ENCODE measurements at places on chromosomes 11 and 22.

DNA sequence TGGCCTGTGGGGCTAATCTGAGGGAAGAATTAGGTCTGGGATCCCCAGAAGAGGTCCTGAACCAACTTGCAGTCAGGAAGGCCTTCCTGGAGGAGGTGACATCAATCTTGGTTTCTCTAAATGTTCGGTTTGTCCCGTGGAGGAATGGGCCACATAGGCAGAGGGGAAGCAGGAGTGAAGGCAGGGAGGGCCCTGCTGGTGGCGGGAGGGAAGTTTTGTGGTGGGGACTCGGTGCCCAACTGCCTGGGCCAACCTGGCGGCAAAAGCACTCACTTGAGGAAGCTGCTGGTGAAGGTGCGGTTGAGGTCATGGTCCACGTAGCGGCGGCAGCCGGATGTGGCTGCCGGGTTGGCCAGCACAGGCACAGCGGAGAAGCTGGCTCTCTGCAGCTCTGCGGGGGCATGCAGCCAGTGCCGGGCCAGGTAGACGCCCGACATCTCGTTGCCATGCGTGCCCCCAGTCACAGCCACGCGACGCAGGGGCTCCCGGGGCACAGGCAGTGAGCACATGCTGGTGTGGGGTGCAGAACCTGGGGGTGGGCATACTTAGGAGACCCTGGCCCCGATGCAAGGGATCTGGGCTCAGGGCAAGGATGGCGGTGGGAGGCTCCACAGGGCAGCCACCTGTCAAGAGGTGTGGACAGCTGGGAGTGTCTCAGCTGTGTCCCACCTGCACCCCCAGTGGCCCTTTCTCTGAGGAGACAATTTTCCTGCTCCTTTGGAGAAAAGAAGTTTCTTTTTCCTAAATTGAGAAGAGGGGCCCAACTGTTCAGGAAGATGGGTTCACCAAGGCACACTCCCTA is 3.8 kb downstream of the ACY3 start:
- no peak for DNase-seq

- no peak for DNase-seq
Observed at GRCh38 chr11:76228071-76228874, 22.0 kb upstream of the WNT11 start.

DNA sequence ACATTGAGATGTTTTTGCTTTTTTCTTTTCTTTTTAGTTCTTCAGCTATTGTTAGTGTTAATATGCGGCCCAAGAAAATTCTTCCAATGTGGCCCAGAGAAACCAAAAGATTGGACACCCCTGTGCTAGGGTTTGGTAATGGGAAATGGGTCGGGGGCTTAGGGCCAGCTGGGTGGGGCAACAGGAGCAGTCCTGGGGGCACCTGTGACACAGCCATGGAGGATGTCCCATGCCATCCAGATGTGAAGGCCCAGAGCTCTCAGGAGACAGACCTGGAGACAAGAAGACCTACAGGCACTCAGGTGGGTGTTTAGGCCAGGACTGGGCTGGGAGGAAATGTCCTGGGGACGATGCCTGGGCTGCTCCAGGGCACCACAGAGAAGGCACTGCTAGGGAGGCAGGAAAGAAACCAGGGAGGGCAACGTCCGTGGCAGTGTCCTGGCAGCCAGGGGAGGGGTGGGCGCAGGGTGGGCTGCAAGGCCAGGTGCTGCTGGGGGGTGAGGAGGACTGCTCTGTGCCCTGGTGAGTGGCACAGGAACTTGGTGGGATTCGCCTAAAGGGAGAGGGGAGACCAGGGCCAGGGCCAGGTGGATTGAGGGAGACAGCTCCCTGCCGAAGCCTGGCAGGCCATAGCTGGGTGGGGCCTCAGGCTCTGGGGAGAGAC is 21.4 kb downstream of the RELT start:
- no peak for DNase-seq

- peak; percentile 97 for DNase-seq
Observed at GRCh38 chr11:94926698-94927237, 46.6 kb downstream of the CWC15 start.

DNA sequence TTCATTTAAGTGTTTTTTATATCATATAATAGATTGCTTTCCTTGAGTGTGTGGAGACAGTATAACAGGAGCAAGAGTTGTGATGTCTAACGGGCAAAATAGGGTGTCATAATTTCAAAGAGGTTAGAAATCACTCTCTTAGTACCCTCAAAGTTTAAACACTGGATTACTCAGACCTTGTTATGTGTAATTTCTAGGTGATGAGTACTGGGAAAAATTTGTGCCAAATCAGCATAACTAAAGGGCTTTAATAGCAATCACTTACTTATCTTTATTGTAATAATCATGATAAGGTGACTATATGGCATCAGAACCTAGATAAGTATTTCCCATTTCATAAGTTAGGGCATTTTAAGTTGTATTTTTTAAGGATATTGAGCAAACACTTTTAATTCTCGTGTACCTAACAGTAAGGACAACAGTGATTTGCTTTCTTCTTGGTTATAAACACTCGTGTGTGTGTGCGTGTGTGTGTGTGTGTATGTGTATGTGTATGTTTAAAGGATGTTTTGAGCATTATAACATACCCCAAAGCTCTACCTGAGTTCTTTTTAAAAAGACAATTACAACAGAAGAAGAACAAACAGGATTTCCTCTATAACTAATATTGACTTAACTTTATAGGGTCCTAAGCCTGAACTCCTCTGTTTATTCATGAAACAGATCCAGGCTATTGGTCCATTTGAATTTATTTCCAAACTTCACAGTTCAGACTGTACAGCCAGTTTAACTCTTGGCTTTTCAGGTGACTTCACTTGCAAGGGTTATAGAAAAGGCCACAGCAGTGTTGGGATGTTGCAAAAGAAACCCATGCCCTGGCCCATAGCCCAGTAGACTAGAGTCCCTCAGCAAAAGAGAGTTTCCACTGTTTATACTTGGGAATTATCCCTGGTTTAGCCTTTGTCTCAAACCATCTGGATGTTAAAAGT is 23.7 kb upstream of the PDE3B start:
- DNase-seq: no peak

GRCh38 chr22:41857155-41857859 is 24.4 kb downstream of the SREBF2 start:
- DNase-seq: peak; percentile 72

DNA sequence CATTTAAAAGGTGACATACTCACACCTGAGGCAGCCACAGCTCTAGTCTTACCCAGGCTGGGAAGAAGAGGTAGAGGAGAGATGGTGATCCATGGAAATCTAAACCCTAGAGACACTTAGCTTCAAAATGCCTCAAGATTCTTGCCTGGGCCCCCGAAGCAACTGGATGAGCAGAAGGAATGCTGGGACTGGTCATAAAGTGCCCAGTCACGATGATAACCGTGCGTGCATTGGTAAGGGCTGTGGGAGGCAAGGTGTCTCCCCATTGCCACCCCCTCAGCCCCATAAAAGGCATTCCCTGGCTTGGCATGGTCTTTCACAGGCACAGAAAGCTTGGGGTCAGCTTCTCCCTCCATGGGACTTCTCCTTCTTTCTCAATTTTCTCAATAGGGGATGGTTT is 144.5 kb downstream of the DSCAML1 start:
- no peak for DNase-seq

GRCh38 chr11:102256251-102256650 is 61.0 kb upstream of the BIRC3 start:
- DNase-seq: no peak

DNA sequence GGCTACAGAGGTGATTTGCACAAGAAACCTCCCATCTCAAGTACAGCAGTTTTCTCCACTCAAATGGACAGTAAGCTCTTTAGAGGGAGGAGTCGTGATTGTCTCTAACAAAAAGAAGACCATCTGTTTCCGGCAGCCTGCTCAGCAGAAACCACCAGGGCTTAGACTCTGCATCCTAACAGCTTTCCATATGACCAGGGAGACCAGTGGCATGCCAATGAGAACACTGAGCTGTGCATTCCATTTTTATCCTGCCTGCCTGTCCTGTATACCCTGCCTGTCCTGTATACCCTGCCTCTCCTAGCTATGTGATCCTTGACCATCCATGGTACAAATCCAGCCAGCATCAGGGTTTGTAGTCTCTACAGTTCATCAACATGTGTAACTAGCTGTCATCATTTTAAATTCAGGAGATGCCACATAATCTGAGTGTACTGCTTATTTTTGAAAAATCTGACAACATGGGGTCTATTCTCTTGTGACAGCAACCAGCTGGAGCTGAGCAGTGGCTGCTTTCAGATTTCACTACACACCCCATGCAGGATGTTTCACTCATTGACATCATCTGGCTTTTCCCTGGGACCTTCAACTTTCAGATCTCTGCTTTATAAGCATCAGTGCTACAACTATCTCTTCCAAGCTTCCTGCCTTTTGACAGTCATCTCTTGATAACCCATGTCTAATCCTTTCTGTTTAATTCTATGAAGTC is 50.5 kb upstream of the POU2AF2 start:
- DNase-seq: no peak

- no peak for DNase-seq
Observed at GRCh38 chr11:33383075-33383919, 126.1 kb downstream of the HIPK3 start.

DNA sequence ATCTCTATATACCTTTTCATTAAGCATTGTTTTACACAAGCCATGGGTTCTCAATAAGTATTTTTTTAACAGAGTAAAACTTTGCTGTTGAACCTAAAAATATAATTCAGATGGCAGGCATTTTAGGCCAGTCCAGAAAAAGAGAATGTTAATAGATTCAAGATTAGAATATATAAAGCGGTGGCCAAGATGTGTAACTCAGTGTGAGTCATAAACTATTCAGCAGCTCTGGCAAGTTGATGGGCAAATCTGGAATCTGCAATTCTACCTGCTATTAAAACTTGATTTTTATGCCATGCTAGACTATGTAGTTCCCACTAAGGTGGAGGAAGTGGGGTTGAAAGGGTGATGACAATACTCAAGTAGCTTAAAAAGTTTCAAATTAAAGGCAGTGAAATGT is 45.4 kb downstream of the CASP12 start:
- DNase-seq: no peak
